ENCODE measurements at places on chromosomes 12 and 14. TPM values are rescaled to one million over a fixed set of nuclear protein-coding genes. Genes with fewer than 3 reads are reported as not detected.

The KITLG gene
- total RNA-seq: 0.21 TPM

The DDN gene
- total RNA-seq: 0.21 TPM

The IFI27 gene
- total RNA-seq: 0.84 TPM

The BIN2 gene
- 211 TPM for total RNA-seq

The TCL1A gene
- total RNA-seq: 3.0 TPM

The CLEC4D gene
- 10.9 TPM for total RNA-seq

The TOMM20L gene
- 1.9 TPM for total RNA-seq

The MANSC4 gene
- total RNA-seq: not detected

The TNFRSF1A gene
- total RNA-seq: 75.2 TPM

The SMCO2 gene
- not detected for total RNA-seq

The TGFB3 gene
- 2.9 TPM for total RNA-seq

The BMP4 gene
- not detected for total RNA-seq

The CD4 gene
- 94.3 TPM for total RNA-seq

The RARG gene
- total RNA-seq: 6.6 TPM

The SIX1 gene
- not detected for total RNA-seq

The CCNT1 gene
- 120 TPM for total RNA-seq

The SMCO3 gene
- not detected for total RNA-seq
